ENCODE measurements at places on chromosomes 4 and X. TPM values are rescaled to one million over a fixed set of nuclear protein-coding genes. Genes with fewer than 3 reads are reported as not detected.
A peak's percentile ranks its signal among the peaks of the same experiment; 100 is the strongest.

DNA sequence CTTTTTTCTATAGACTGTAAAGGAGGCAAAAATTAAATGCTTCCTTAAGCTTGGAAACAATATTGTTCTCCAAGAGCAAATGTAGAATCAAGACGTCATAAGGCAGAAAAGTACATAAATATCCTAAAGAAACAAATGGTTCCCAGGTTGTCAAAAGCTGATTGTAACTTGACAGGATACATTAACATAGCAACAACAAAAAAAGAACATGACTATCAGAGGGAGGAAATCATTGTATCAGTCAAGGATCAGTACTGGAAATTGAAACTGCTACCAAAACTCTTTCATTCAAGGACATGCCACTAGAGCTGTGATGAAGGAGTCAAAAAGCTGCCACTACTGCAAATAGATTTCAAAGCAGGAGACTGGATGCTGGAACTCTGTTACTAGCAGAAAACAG, 168.3 kb downstream of the BTC start:
- DNase-seq, result no peak
- H3K4me1 ChIP-seq, result peaks cover 20% of the 10 kb centered on the region
- H3K36me3 ChIP-seq, result no peaks in the 10 kb centered on the region
- peaks cover 25% of the 10 kb centered on the region for H3K27me3 ChIP-seq
- no peak overlapping the region for H3K4me3 ChIP-seq

- H3K27ac ChIP-seq, result no peak overlapping the region
- no peaks in the 10 kb centered on the region for H3K36me3 ChIP-seq
These were observed 482.8 kb upstream of the HTR2C start for GRCh38 chrX:114101081-114101480.

CXorf51B gene
- not detected for total RNA-seq

MOB1B gene
- 40.6 TPM for total RNA-seq

- peaks cover 4% of the 10 kb centered on the region for H3K4me1 ChIP-seq
- peak; percentile 39 for DNase-seq
- no peak within 1 kb of the TSS for H3K27ac ChIP-seq
- peaks cover 23% of the 10 kb centered on the region for H3K27me3 ChIP-seq
- H3K36me3 ChIP-seq, result no peaks in the 10 kb centered on the region
- peak within 1 kb of the TSS; percentile 63 for H3K4me3 ChIP-seq
These were observed at the start of gene HPSE for GRCh38 chr4:83334425-83335241. HPSE (minus strand) TSS chr4:83334848; CDS start chr4:83334782, 66 bp downstream.

DNA sequence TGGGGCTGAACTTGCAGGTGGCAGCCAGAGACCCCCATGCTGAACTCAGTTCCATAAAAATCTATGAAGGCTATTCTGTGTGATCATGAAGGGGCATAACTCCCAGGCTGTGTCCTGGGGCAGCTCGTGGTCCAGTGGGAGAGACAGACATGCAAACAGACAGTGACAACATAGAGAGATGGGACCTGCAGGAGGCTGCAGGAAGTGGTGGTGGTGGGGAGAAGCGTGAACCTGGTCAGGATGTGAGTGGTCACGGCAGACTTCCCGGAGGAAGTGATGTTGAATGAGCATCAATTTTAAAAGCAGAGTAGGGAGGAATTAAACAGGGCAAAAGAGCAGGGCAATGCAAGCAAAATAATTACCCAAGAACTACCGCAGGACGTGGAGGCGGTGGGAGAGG, 23.2 kb upstream of the SORCS2 start:
- no peak overlapping the region for H3K4me3 ChIP-seq
- H3K4me1 ChIP-seq, result peaks cover 3% of the 10 kb centered on the region
- H3K27ac ChIP-seq, result no peak overlapping the region
- H3K27me3 ChIP-seq, result peaks cover 5% of the 10 kb centered on the region

DNA sequence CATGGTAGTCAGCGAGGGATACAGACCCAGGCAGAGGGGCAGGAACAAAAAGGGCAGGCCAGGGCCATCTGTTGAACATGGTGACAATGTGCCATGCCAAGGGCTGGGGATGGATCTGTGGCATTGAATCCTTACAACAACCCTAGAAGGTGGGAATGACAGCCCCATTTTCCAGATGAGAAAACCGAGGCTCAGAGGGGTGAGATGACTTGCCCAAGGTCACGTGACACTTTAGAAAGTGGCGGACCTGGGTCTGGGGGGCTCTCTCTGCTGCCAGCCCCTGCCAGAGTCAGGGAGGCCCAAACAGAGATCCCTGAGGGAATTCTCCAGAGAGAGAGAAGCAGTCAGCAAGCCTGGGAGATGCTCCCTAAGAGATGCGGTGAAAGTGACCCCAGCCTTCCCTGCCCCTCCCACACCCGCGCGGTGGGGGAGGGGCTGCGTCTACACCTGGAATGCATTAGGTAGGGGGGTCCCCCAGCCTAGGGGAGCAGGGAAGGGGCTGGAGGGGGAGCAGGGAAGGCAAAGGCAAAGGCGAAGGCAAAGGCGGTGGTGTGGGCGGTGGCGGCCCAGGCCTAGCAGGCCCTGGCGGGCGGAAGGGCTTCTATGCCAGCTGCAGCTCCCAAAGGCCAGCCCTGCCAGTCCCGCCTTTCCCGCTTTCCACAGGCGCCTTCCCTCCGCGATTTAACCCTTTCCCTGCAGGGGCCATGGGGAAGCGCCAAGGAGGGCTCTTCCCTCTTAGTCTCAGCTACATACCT, 13.0 kb downstream of the FGD1 start:
- no peak for DNase-seq
- peak overlapping the region; percentile 19 for H3K27ac ChIP-seq
- H3K4me3 ChIP-seq, result no peak overlapping the region
- H3K27me3 ChIP-seq, result no peaks in the 10 kb centered on the region
- no peaks in the 10 kb centered on the region for H3K36me3 ChIP-seq

- H3K4me1 ChIP-seq, result peaks cover 3% of the 10 kb centered on the region
- H3K27ac ChIP-seq, result no peak overlapping the region
- no peaks in the 10 kb centered on the region for H3K27me3 ChIP-seq
- no peak overlapping the region for H3K4me3 ChIP-seq
- H3K36me3 ChIP-seq, result no peaks in the 10 kb centered on the region
These were observed 337.7 kb downstream of the BMPR1B start for GRCh38 chr4:95095348-95095974.

GRCh38 chrX:134821370-134821769, 163.1 kb upstream of the PLAC1 start:
- no peaks in the 10 kb centered on the region for H3K36me3 ChIP-seq
- peaks cover 5% of the 10 kb centered on the region for H3K4me1 ChIP-seq
- DNase-seq, result peak; percentile 35
- no peak overlapping the region for H3K4me3 ChIP-seq

IL2RG gene
- 0.59 TPM for total RNA-seq

Measured in astrocyte (in vitro differentiated cells and primary cell).